ENCODE measurements at places on chromosomes 16 and 17.

GRCh38 chr16:69089091-69089910, 16.2 kb upstream of the HAS3 start:
- DNase-seq, result peak; percentile 77

DNA sequence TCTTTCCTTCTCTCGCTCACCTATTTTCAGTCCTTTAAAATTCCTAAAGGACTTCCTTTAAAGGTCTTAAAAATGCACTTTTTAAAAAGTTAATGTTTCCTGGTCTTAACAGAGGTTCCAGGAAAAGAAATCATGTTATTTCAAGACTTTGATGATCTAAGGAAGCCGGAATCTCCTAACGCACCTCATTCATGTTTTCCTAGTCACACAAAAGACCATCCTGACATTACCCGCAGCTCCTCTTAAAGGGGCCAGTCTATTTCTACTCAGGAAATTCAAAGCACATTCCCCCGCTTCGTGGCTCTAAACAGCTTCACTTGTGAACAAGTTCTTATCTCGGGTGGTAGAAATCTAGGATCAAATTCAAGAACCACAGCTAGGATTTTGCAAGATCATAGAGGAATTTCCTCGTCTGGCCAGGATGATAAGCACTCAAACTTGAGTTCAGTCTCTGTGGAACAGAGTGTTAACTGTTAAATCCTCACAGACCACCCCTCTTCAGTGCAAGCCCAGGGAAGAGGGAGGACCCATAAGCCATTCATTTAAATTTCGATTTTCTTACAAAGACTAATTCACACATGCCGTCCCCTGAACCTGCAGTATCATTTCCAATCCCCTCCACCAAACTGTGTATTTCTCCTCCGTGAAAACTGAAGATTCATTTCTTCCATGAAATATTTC, 137.1 kb upstream of the AXIN2 start:
- no peak for DNase-seq

- no peak for DNase-seq
Observed at GRCh38 chr16:31487071-31487719, 4.3 kb downstream of the SLC5A2 start.

GRCh38 chr16:56289862-56290261, 98.6 kb downstream of the GNAO1 start:
- peak; percentile 82 for DNase-seq

DNA sequence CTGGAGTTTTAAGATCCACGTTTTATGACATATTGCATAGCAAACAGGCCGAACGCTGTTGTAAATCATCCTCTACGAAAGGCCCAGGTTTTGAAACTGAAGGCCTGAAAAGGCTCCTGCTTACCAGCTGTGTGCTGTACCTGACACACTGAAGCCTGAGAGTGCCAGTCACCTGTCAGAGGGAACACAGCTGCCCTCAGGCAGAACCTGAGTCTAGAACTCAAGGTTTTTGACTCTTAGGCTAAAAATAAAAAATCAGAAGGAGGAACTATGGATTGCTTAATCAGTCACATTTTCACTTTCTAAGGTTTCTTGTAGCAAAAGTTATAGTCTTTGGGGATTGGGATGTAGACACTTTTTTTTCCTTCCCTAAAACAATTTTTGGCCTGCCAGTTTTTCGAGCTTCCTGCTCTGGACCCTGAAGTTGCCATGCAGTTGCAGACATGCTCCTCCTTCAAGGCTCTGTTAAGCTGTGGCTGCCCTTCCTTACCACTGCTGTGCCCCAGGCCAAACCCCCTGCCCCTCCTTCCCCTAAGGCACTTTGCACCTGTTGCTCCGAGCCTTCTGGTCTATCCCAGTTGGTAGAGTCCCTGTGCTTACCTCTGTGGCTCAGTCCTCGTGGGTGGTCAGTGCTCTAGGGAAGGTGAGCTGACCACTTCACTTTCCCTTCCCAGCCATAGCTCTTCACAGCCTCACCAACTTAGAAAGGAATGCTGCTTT, 56.6 kb downstream of the TENT4B start:
- peak; percentile 18 for DNase-seq

DNA sequence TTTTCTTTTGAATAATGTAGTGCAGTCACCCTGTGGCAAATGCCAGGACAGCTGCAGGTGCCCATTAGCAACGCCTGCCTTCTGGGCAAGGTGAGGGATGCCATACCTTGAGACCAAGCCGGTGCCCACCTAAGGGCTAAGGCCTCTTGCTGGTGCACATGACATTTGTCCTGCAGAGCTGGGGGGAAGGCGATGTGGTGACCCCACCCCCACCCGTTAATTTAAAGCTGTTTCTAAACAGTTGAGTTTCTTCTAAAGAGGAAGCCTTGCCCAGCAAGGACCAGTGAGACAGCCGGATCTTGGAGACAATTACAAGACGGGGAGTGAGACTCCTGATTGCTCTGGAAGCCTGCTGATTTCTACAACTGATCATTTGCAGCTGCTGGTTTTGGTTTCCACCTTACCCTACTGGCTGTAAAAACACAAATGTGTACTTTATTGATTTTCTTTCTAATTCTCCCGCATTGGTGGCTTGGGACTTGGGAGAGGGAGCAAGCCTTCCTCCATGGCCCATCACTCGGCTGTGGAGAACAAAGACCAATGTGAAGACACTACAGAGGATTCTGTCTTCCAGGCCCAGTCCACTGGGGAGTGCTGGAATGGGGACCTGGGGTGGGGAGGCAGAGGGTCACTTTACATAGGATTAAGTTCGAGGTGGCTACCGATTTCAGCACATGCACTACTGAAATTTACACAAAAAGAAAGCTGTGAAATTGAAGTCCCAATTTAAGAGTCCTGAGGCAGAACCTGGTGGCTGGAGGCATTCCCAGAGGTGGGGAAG, 2.7 kb downstream of the CDK5R1 start:
- no peak for DNase-seq

DNA sequence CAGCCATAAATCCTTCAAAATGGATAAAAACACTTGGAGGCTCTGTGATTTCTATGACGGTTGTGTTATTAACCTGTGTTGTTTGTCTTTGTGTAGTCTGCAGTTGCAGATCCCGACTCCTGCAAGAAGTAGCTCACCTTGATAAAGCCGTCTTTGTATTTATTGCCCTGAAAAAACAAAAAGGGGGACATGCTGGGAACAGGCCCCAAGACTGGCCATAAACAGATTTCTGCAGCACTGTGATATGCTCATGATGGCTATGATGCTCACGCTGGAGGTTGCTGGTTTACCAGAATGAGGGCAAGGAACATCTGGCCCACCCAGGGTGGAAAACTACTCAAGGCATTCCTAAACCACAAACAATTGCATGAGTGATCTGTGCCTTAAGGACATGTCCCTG, 71.0 kb downstream of the LGALS9 start:
- DNase-seq, result no peak

DNA sequence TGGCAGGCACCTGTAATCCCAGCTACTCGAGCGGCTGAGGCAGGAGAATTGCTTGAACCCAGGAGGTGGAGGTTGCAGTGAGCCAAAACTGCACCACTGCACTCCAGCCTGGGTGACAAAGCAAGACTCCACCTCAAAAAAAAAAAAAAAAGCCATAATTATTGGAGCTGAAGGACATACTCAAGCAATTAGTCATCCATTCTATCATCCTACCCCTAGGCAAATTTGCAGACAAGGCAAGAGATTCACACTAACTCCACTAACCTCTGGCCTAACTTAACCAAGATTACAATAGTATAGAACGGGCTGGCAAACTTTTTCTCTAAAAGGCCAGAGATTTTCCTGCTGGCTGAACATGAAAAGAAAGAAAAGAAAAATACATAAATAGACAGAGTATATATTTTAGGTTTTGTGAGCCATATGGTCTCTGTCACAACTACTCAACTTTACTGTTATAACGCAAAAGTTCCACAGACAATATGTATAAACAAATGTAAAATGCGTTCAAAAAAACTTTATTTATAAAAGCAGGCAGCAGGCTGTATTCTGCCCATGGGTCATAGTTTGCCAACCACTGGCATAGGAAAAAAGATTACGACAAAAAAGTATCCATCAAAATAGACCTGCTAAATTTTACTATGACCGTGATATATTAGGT, 29.7 kb downstream of the BRIP1 start:
- DNase-seq, result no peak

GRCh38 chr17:30450125-30451027, 26.8 kb upstream of the GOSR1 start:
- no peak for DNase-seq

GRCh38 chr17:28974451-28974850, 23.1 kb upstream of the PHF12 start:
- DNase-seq, result peak; percentile 62

GRCh38 chr17:43395165-43395564, 3.6 kb upstream of the ARL4D start:
- DNase-seq, result no peak
